ENCODE measurements at places on chromosomes 2 and 18. TPM values are rescaled to one million over a fixed set of nuclear protein-coding genes. Genes with fewer than 3 reads are reported as not detected.

ARHGAP28 gene
- 23.9 TPM for total RNA-seq

DSC2 gene
- under 0.01 TPM for total RNA-seq

ACVR1C gene
- 0.36 TPM for total RNA-seq

IL1RL2 gene
- total RNA-seq: 1.2 TPM

CCDC74B gene
- total RNA-seq: 5.4 TPM

ANO7 gene
- total RNA-seq: 1.2 TPM

ZNF804A gene
- not detected for total RNA-seq

SLC1A4 gene
- total RNA-seq: 47.7 TPM

LIMS4 gene
- 15.9 TPM for total RNA-seq

IL1R1 gene
- 116 TPM for total RNA-seq

GDF7 gene
- under 0.01 TPM for total RNA-seq

ATP6V1B1 gene
- 2.5 TPM for total RNA-seq

RUFY4 gene
- not detected for total RNA-seq

FEV gene
- not detected for total RNA-seq

IL1RN gene
- not detected for total RNA-seq

ATP9B gene
- total RNA-seq: 29.3 TPM

PLB1 gene
- 0.36 TPM for total RNA-seq

LHCGR gene
- not detected for total RNA-seq

ADAM17 gene
- 53.6 TPM for total RNA-seq

ERFE gene
- 0.88 TPM for total RNA-seq

STARD6 gene
- not detected for total RNA-seq
